ENCODE measurements at places on chromosomes 7 and 10. TPM values are rescaled to one million over a fixed set of nuclear protein-coding genes. Genes with fewer than 3 reads are reported as not detected.

Gene SMO
- 0.14 TPM for total RNA-seq

Gene ATG9B
- 9.6 TPM for total RNA-seq

Gene TMEM178B
- 0.80 TPM for total RNA-seq

Gene CCDC172
- not detected for total RNA-seq

Gene NUP205
- 101 TPM for total RNA-seq

Gene PURB
- total RNA-seq = 26.6 TPM

Gene CYP2C8
- total RNA-seq = 0.30 TPM

Gene ADK
- 41.9 TPM for total RNA-seq

Gene GPR22
- not detected for total RNA-seq

Gene FOXI2
- total RNA-seq = not detected

All from T-helper 2 cell treated with Interferon-gamma antibody and Interleukin-4, amounts not matched to agents 100 ng/mL and 5 ng/mL, for 36 hours (primary cell).